K562 (cell line): ENCODE measurements at places on chromosomes 4 and X.

- DNase-seq: no peak
These were observed 119.5 kb downstream of the REELD1 start for GRCh38 chr4:146333895-146334262.

GRCh38 chr4:169024762-169025161, 14.7 kb upstream of the CBR4 start:
- DNase-seq: no peak

DNA sequence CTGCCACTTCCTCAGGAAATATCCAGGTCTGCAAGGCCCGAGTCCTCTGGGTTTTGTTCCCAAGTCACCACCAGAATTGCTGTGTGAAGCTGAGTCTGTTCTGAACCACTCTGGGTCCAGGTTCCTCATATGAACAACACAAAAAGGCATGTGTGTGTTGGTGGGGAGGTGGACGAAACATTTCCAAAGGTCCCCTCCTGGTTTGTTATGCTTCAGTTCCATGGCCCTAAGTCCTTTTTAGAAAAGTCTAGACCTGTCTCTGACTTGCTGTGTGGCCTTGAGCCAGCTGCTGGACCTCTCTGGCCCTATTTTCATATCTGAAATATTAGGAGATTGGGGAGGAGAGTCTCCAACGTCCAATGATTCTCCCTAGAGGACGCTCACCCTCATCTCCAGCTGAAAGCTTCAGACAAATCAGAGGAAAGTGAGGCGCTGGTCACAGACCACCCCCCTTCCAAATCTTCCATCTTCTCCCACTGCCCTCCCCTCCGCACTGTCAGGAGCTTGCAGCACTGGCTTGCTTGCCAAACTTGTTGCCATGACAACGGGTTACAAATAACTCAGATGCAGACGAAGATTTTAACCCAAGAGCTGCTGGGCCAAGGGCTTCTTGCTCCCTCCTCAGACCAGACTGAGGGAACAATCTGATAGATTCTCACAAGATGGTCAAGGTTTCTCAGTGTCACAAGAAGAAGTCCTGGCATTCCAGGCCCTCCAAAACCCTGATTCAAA, 64.5 kb downstream of the SMC1A start:
- DNase-seq: peak; percentile 16

DNA sequence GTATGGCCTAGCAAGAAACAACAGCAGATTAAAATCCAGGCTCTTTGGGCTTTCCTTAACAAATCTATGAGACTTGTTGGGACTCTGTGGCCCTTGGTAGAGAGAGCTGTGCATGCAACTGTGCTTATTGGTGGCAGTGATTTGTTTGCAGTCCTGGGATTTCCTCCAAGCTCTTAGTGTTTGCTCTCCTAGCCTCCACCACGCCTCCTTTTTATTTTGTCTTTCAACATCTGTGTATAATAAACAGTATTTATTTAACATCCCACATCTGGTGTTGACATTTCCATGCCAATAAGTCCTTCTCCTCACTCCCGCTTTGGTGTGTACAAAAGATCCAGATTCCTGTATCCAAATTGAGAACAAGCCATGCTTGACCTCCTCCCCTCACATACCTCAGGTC, 3.1 kb downstream of the TNMD start:
- no peak for DNase-seq

GRCh38 chr4:147981305-147981704, 249.4 kb downstream of the ARHGAP10 start:
- no peak for DNase-seq

DNA sequence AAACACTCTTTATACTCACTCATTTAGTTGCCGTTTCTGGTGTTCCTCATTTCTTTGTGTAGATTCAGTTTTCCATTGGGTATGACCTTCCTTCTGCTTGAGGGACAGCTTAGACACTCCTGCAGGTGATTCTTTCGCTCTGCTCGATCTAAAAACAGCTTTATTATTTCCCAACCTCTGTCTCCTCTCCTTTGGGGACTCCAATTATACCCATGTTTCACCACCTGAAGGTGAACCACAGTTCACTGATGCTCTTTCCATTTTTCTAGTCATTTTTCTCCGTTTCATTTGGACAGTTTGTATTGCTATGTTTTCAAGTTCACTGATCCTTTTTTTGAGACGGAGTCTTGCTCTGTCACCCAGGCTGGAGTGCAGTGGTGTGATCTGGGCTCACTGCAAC, 4.6 kb upstream of the FGFRL1 start:
- DNase-seq: no peak

- peak; percentile 59 for DNase-seq
These were observed 24.3 kb downstream of the TMEM255A start for GRCh38 chrX:120286733-120287512.

DNA sequence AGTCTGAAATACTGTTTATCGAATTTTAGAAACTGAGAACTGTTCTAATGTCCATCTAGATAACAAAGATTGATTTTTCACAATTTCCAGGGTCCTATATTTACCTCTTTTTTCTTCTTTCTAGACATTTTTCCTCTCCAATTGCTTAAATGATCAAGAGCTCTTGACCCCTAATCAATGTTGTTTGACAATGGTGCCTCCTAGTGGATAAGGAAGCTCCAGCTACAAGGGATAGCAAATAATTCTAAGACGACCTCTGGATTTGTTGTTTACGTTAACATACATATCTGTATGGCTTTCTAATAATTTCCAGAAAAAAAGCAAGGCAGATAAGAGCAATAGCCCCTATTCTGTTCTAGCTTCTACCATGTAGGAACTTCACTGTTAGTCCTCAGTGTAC, 35.8 kb downstream of the GPR82 start:
- peak; percentile 13 for DNase-seq

- no peak for DNase-seq
These were observed 32.9 kb upstream of the SPRY1 start for GRCh38 chr4:123363729-123364128.

DNA sequence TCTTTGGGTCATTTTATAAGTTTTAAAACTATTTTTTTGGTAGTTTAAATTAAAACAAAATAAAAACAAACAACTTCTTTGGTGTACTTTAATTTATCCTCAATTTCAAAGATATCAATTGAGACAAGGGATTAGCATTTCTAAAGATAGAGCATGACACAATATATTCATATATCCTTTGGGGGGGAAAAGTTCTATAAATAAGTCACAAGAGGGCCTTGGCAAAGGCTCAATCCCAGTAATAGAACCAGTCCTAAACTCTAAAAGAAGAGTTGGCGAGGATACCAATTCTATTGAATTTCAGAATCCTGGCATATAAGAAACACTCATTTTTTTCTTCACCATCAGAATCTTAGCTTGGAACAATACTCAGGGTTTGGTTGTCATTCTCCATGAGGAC, 89.7 kb downstream of the COL4A6 start:
- no peak for DNase-seq

GRCh38 chr4:4574792-4575191, 32.9 kb upstream of the STX18 start:
- DNase-seq: no peak

GRCh38 chr4:79050541-79050880, 111.3 kb upstream of the PAQR3 start:
- DNase-seq: no peak

- no peak for DNase-seq
These were observed 1793.7 kb upstream of the TENM3 start for GRCh38 chr4:180449395-180449956.

DNA sequence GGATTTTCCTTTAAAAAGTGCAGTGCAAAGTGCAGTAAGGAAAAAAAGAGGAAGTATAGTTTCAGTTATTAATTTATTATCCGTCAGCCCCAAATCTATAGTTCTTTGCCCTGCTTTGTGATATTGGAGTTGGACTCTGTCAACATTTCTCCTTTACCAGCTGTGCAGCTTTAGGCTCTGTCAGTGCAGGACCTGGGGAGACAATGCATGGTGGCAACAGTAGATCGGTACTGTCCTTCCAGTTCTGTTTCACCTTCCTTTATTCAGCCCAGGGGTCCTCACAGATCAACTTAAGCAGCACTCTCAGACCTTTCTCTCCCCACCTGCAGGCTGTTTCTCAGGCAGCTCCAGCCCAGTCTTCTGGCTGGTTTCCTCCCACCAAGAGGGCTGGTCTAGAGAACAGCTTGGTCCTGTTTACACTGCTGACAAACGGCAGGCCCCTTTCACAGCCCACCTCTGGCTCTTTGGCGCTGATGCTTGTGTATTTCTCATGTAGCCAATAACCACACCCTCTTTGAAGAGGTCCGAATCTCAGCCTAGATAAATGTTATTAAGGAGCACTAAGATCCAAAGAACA, 71.6 kb downstream of the MCUB start:
- no peak for DNase-seq

DNA sequence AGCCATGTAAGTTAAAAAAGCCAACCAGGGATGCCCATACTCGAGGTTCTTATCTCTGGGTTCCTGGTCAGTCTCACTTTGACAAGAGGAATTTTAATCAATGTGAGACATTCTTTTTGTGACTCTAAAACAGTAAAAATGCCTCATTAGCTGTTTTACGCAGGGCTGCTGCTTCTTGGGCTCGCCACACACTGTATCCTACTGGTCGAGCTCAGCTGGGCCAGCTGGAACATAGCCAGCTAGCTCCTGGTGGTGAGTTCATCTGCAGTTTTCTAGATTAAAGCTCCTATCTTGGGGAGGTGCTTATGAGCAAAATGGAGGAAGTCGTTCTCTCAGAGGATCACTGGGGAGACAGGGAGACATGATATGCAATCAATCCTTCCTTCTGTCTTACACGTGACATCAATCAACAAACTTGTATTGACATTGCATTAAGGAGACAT, 55.9 kb upstream of the LEF1 start:
- DNase-seq: peak; percentile 75

DNA sequence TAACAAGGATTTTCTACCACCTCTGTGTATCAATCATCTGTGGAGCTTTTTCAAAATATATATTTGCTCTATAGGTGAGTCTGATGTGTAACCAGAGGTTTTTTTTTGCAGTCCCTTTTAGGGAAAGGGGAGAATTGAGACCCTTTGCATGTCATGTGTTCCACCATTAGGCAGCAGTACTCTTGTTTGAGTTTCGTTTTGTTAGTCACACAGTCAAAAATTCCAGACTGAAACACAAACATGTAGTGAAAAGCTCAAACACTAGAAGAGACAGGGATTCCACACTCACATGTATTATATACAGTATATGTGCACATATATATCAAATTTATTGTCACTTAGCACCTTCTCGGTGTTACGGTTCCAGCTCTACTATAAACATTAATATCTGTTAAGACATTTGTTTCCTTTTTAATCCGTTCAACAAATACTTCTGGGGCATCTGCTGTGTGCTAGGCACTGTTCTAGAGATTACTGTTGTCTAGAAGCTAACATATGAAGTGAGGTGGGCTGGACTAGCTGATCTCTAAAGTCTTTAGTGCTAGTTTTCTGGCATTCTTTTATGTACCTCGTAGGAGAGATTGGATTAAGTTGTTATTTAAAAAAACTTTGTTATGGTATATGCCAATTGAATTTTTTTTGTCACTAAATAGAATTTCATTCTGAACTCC, 5.5 kb downstream of the USP9X start:
- DNase-seq: no peak

DNA sequence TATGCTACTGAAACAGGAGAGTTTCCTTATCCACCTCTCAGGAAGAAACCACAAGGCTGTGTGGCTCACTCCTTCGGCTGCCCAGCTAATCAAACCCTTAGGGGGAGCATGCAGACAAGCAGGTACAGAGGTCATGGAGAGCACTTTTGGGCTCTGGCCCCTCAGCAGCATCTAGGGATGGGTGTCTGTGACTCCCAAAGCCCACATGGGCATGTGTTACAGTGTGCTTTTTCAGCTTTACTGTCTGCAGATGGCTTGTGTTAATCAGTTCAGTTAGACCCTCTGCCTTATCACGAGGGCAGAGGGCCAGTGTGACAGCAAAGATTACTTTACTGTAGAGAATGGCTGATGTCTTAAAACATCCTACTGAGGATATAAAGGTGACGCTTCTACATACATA, 447.4 kb downstream of the PCDH10 start:
- DNase-seq: peak; percentile 61

GRCh38 chr4:109495514-109495913, 61.9 kb downstream of the SEC24B start:
- DNase-seq: no peak

DNA sequence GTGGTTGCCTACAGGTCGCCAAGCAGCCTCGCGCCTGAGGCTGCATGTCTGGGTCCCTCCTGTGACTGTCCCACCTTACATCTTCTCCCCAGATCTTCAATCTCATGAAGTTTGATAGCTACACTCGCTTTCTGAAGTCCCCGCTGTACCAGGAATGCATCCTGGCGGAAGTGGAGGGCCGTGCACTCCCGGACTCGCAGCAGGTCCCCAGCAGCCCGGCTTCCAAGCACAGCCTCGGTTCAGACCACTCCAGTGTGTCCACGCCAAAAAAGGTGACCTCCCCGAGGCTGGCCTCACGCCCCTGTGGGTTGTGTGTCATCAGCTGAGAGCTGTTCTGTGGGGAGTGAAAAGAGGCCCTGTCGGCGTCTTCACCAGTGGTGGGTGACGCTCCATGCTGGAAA, 24.9 kb upstream of the HGFAC start:
- DNase-seq: no peak

- DNase-seq: peak; percentile 78
These were observed 35.7 kb downstream of the ACE2 start for GRCh38 chrX:15564981-15565579.

GRCh38 chr4:111213531-111213930, 590.7 kb upstream of the PITX2 start:
- no peak for DNase-seq

DNA sequence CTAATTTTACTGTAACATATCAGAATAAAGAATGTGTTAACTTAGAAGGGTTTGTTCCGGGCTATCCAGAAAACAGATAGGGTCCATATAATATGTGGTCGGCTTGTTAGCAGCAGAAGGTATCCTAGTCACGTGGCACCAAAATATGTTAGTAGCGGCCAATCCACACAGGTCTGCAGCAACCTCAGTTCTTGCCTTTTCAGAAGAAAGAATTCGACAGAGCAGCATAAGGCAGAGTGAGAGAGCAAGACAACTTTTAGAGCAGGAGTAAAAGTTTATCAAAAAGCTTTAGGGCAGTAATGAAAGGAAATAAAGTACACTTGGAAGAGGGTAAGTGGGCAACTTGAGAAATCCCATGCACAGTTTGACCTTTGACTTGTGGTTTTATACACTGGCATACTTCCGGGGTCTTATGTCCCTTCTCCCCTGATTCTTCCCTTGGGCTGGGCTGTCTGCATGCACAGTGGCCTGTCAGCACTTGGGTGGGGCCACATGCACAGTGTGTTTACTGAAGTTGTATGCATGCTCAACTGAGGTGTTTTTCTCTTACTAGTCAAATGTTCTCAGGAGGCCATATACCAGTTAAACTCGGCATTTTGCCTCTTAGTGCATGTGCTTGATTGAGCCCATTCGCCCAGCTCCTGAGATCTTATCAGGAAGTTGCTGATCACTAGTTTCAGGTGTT, 37.0 kb upstream of the ABCG2 start:
- no peak for DNase-seq

- DNase-seq: no peak
These were observed 11.2 kb upstream of the RNF175 start for GRCh38 chr4:153771046-153771445.

GRCh38 chr4:111937368-111937767, 207.9 kb upstream of the FAM241A start:
- DNase-seq: no peak

DNA sequence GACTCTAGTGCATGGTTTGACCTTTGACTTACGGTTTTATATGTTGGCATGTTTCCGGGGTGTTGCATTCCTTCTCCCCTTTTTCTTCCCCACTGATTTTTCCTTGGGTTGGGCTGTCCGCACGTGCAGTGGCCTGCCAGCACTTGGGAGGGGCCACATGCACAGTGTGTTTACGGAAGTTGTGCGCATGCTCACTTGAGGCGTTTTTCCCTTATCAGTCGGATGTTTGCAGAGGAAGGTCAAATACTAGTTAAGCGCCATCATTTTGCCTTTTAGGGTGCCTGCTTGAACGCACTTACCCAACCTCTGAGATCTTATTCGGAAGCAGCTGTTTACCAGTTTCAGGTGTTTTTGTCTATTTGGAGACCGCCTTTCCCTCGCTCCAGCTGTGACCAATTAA, 653.9 kb upstream of the AADAT start:
- DNase-seq: peak; percentile 1
